ENCODE measurements at places on chromosomes 3 and 15.

GRCh38 chr3:171806200-171807128 is 3.8 kb downstream of the PLD1 start:
- peak; percentile 67 for DNase-seq

DNA sequence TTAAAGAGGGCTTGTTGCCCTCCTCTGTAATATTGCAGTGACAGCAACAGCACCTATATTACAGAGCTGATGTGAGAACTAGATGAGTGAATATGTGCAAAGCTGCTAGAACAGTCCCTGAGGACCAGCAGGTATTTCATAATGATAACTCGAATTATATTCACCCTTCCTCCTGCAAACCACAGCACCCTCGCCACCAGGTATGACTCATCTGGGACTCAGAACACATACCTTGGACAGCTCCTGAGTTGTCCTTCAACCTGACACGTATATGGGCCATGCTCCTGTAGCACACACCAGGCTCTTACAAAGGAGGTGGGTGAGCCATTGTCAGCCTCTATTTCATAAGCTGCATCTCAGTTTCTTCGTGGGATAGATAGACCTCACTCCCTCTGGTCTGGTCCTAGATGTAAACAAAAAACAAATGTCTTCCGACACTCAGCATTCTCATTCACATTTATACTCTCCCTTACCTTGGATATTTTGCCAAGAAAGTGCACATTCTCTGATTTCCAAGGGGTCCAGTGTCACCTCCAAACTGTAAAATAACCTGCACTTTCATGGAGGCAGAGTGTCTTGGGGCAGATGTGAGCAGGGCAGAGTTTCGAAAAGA is 124.5 kb downstream of the TLE3 start:
- DNase-seq = no peak

- DNase-seq = no peak
These were observed 90.3 kb downstream of the ASB7 start for GRCh38 chr15:100692671-100693070.

- DNase-seq = no peak
These were observed 1.5 kb downstream of the VIPR1 start for GRCh38 chr3:42503957-42504333.

DNA sequence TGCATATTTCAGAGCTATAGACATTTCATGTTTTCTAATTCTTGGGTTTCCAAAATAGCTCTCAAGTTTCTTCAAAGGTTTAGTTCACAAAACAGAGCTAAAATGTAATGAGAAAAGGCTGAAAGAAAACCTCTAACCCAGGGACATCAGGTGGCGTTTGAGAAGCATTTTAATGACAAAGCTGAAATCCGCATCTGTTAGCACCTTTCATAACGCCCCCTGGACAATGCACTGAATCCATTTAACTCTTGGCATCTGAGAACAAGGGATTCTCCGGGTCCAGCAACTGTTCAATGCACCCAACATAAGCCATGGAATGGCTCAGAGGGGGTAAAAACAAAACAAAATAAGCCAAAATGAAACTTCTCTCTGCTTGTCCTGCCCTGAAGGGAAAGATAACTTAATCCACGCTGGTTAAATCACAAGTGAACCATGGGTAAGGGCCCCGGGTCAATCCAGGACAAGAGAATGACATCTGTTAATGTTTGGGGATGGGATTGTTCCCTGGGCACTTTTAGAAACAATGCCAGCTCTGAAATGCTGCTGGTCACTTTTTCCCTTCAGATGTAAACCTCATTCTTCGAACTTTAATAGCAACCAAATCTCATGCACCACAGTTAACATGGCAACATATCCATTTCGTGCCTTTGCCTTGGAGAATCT is 466.2 kb upstream of the ADAMTS9 start:
- no peak for DNase-seq

DNA sequence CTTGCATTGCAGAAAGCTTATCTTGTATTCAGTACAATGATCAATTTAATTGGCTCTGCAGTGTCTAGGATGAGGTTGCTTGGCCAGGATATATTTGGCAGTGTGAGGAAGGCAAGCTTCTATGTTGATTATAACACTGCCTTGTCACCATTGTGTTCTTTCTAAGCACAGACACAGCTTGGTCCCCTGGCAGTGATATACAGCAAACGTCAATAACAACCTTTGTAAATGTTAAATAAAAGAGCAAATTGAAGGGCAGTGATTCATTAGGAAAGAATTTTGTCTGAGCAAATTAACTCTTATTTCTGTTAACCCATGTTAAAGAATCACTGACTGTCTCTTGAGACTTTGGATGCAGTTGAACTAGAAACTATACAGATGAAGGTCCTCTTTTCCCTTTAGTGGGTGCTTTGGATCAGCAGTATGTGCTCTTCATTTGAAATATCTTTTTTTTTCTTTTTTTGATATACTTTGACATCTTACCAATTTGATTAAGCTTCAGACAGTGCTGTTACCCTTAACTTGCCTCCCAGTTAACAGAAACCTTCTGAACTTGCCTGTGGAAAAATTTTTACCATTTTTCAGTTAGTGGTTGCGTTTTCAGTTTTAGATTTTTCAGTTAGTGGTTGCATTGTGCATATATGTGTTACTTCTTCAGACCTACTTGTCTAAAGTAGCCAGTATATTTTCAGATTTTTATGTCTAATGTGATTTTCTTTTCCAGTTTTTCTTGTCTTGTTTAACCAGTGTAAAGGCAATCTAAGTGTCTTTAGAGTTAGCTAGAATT is 199.8 kb downstream of the TCF12 start:
- DNase-seq = no peak

DNA sequence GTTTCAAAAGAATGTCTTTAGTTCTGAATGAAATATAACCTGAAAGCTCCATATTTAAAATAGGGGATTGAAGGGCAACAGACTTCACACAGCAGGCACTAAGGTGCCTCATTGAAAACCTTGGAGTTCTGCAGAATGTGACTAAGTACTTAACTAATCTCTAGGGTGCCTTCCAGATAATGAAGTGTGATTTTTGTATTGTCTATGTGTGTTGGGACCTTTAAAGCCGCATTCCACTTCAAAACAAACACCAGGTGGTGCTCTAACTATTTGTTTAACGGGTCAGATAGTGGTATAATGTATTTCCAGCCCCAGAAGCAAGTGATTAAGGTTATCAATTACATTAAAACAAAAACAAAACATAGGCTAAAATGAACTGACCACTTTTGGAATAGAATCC is 28.0 kb downstream of the TFG start:
- no peak for DNase-seq

DNA sequence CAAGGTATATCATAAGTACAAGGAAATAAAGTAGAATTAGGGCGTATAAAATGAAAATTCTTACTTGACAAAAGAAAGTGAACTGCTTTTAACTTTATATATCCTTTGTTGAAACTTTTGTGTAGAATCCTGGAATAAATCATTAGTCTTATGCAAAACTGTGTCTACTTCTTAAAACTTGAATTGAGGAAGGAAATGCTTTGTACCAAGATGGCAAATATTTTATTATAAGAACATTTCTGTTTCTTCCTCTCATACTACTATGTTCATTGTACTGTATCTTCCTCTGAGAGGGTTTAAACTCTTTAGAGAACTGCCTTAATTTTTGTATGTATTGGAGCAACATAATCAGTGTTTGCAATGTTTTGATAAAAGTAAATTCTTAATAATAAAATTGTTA is 42.0 kb downstream of the RASA2 start:
- DNase-seq = no peak

GRCh38 chr15:89198934-89199333 is 22.4 kb downstream of the RLBP1 start:
- no peak for DNase-seq

GRCh38 chr3:62187022-62187431 is 186.3 kb downstream of the FEZF2 start:
- DNase-seq = no peak

DNA sequence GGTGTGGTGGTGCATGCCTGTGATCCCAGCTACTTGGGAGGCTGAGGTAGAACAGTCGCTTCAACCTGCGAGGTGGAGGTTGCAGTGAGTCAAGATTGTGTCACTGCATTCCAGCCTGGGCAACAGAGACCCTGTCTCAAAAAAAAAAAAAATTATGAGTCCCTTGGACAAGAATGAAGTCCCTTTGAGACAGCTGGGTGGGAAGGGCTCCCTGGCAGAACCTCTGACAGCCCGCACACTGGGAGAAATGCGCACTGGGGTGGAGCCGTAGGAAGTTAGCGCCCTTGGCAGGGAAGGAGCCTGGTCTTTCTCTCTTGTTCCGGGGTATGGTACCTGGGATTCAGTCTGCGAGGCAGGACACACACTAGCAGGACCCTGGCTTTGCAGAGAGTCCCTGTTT is 51.4 kb downstream of the SLC30A4 start:
- no peak for DNase-seq

GRCh38 chr15:37819191-37819590 is 115.2 kb upstream of the TMCO5A start:
- no peak for DNase-seq

DNA sequence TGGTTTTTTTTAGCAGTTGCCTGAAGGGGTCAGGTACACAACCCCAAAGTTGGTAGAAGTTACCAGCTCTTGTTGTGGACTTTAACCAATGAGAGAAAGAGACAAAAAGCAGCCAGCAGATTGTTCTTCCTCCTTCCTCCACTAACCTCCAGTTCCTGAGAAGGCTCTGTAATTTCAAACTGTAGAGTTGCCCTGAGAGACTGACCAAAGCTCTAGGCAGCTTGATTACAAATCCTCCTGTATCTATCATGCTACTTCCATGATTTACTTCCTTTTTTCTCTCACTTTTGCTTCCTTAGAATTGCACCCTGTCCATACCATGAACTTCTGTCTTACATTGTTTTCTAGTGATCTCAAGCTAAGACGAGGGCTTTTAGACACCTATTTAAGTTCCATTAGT is 29.2 kb downstream of the NSUN3 start:
- peak; percentile 60 for DNase-seq

- peak; percentile 52 for DNase-seq
These were observed 24.8 kb downstream of the CCR1 start for GRCh38 chr3:46183330-46183729.
